A673 (cell line): ENCODE measurements at places on chromosomes 2 and 18. TPM values are rescaled to one million over a fixed set of nuclear protein-coding genes. Genes with fewer than 3 reads are reported as not detected.

RAB6C gene
- not detected in 2 replicates for total RNA-seq

ALPI gene
- not detected in 2 replicates for total RNA-seq

C1GALT1C1L gene
- 0.26 and 0.41 TPM in 2 replicates for total RNA-seq

RAB6D gene
- not detected in 2 replicates for total RNA-seq

SMYD1 gene
- total RNA-seq, result not detected in 2 replicates

TUBA4B gene
- not detected in 2 replicates for total RNA-seq

SMCHD1 gene
- 74.0 and 80.9 TPM in 2 replicates for total RNA-seq

ADCYAP1 gene
- total RNA-seq, result not detected in 2 replicates

- no peak for DNase-seq
These were observed 216.4 kb downstream of the STK39 start for GRCh38 chr2:168030862-168031624.

DNA sequence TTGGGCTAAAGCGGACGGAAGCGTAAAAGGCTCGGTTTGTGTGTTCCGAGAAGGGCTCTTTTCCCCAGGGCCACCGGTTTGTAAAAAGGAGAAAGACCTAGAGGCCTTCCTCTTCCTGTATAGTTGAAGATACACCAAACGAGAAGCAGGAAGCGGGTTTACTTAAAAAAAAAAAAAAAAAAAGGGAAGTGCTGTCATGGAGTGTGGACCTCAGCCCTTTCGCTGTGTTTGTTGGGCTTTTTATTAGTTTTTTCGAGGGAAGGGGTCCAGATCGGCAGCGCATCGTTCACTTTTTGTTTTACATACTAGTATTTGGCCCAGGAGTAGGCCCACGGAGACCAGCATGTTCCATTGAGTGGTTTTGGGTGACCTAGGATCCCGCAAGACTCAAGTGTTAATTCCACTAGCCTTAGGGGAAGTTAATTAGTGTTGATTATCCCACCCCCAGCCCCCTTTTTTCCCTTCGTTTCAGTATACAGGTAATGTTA is 676 bp downstream of the ACTR2 start:
- DNase-seq, result peak; percentile 62

DNA sequence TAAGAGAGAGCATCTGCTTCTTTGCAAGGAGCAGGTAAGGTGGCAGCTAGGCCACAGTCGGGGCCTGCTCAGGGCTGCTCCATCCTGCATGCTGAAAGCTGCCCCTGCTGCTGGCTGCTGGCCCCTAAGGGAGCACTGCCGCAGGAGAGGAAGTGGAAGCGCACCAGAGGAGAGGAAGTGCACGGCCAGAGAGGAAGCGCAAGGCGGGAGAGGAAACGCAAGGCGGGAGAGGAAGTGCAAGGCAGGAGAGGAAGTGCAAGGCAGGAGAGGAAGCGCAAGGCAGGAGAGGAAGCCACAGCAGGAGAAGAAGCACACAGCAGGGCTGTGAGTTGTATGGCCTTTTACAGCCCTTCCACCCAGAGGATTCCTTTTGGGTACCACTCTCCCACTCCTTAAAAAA is 539.0 kb upstream of the TNP1 start:
- no peak for DNase-seq

- no peak for DNase-seq
These were observed 12.9 kb downstream of the WNT10A start for GRCh38 chr2:218893349-218894150.

DNA sequence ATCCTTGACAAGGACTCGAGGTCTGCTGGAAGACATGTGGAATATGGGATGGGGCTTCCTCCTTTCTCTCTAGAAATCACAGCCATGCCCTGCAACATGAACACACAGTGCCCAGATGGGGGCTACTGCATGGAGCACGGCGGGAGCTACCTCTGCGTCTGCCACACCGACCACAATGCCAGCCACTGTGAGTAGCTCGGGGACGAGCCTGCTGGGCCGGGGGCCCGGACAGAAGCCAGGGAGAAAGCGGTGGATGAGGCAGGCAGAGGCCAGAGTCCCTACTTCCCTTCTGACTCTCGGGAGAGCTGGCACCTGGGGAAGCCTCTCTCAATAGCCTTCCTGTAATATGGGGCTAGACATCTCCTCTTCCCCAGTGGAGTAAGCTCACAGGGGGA is 50.5 kb downstream of the SNED1 start:
- no peak for DNase-seq

GRCh38 chr2:136086253-136087016 is 31.5 kb downstream of the CXCR4 start:
- DNase-seq, result no peak

DNA sequence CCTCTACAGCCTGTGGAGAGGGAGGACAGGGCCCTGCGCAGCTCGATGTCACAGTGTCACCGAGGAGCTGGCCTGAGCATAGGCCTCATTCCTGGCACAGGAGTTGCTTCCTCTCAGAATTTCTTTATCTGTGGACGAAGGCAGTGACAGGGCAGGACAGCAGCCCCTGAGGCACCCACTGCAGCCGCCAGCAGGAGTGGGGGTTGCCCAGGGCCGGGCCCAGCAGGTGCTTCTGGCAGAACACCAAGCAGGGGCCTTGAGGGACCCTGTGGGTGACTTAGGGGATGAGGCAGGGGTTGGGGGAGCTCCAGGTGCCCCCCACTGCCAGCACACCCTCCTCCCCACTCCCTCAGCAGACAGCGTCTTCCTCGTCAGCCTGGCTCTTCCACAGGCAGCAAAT is 290.0 kb downstream of the PHLPP1 start:
- no peak for DNase-seq

GRCh38 chr2:207284556-207285472 is 119.1 kb upstream of the KLF7 start:
- no peak for DNase-seq

DNA sequence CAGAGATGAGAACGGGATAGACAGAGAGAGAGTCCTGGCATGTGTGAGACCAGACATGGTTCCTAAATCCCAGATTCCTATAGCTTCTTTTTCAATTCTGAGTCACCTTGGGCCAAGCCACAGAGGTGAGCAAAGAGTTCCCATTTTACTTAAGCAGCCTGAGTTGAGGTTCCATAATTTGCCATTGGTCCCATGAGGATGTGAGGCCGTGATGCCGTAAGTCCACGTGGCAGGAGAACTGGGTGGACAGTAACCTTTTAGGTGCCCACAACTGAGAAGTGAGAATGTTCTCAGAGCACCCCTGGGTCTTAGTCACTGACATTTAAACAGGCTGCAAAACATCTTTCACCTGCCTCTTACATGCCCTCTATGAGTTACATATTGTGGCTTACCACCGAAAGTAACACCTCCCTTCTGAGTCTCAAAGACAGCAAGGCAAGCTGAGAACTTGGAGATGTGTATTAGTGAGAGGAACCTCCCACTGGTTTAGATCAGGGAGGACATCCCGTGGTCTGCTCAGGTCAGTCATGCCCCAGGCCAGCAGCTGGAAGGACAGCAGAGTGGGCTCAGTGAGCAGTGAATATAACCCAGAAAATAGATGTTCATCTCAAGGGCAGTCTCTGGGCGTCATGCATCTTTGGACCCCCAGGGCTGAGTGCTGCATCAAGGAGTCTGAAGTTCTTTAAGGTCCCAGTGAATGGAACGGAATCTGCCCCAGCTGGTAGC is 127.9 kb upstream of the LGALSL start:
- no peak for DNase-seq
